ENCODE measurements at places on chromosomes 13 and 19. TPM values are rescaled to one million over a fixed set of nuclear protein-coding genes. Genes with fewer than 3 reads are reported as not detected.

The VSIG10L gene
- 11.3 TPM for total RNA-seq

DNA sequence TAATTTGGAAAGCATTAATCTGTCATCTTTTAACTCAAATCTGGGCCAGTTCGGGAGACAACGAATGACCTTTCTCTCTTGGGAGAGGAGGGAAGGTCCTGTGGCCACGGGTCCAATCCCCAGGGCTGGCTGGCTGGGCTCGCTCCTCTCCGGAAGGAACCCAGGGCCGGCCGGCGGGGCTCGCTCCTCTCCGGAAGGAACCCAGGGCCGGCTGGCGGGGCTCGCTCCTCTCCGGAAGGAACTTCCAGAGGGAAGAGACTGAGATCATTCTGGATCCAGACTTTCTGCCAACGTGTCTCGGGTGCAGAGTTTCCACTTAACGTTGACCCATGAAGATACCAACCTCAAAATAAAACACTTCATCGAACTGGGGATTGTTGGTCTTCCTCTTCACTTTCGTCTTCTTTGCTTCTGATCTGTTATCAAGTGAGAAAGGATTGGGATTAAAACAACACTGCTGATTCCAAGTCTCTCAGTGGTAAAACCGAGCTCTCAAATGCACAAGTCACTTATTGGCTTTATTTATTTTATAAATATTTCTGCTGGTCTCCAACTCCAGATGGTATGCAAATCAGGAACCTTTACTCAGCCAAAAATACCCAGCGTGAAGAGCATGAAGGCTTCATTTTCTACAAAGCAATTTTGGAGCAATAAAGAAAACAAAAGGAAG lies 53.3 kb upstream of the C13orf46 start:
- no peak for DNase-seq

- DNase-seq, result no peak
These were observed 228.5 kb downstream of the ZIC5 start for GRCh38 chr13:99743094-99743493.

The BCKDHA gene
- 26.4 TPM for total RNA-seq

- no peak for DNase-seq
These were observed 14.3 kb downstream of the IER2 start for GRCh38 chr19:13164343-13165161.

GRCh38 chr13:105678072-105678471 lies 857.4 kb downstream of the EFNB2 start:
- DNase-seq, result no peak

DNA sequence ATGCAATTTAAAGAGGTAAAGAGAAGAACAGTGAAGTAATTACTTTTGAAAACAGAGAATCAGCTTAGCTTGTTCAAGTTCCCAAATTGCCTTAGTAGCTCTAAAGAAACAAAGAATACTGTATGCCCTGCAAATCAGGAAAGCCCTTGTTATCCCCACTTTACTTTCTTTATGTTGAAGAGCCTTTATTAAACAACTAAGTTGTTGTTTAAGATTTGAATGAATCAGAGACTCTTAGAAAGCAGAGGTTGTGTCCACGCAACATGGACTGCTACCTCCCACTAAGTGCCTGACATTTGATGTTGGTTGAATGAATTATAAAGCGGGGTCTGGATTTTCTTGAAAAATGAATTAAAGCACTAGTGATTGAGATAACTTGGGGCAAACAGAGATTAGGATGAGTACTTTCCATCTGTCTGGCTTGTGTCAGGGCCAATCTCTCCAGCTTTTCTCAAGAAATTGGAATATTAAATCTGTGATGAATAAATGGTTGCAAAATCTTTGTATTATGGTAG lies 214.7 kb downstream of the POSTN start:
- DNase-seq, result no peak

DNA sequence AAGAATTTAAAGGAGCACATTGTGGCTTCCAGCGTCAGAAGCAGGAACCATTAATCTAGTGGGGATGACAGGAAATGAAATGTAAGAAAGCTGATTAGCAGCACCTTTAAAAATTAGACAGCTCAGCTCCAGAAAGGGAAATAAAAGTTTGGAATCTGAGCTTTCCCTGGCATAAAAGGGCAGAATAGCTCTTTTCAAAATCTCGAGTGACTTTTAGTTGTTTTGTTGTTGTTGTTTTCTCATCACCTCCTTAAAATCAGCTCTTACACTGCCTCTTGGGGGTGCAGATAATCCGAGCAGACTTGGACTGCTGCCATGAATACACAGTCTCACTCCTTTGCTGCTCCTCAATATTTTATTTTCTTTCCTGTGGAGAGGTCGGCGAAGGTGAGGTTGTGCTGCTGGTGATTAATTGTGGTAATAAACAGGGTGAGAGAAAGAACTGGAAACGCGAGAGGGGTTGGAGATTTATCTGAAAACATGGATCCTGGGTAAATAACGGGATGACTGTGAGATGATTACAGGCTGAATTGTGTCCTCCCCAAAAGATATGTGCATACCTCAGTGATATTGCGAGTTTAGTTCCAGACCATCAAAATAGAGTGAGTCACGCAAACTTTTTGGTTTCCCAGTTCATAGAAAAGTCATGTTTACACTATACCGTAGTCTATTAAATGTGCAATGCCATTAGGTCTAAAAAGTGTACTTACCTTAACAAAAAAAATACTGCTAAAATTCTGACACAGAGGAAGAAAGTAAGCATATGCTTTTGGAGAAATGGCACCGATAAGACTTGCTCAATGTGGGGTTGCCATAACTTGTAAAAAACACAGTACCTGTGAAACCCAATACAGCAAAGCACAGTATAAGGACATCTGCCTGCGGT lies 787.7 kb downstream of the UQCRFS1 start:
- no peak for DNase-seq

DNA sequence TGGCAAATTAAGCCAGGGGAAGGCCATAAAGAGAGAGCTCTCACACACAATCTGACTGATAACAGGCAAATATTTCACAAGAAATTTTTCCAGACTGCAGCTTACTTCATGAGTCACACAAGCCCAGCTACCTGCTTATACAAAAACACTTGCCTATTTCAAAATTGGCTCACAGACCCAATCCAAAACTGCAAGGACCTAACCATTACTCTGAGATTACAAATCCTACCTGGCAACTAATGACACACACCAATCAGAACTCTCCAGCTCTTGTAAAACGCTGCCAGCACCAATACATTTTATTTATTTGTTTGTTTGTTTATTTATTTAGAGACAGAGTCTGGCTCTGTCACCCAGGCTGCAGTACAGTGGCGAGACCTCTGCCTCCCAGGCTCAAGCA lies 18.1 kb upstream of the ZFP82 start:
- DNase-seq, result no peak

GRCh38 chr13:21544515-21544914 lies 59.5 kb downstream of the MICU2 start:
- DNase-seq, result no peak

DNA sequence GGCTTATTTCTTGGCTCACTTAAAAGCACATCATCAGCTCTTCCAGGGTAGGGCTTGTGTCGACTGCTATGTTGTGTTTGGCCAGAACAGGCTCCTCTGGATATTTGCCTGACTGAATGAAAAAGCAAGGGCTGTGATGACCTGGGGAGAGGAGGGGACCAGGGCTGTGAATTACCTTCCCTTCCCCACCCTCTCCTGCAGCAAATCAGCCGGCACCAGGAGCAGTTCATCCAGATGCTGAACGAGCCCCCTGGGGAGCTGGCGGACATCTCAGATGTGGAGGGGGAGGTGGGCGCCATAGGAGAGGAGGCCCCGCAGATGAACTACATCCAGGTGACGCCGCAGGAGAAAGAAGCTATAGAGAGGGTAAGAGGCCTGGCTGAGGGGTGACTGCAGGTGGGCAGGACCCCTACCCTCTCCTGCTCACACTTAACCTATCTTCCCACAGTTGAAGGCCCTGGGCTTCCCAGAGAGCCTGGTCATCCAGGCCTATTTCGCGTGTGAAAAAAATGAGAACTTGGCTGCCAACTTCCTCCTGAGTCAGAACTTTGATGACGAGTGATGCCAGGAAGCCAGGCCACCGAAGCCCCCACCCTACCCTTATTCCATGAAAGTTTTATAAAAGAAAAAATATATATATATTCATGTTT lies 4.4 kb downstream of the GADD45GIP1 start:
- DNase-seq, result no peak

The FCAR gene
- total RNA-seq, result not detected

The SLITRK5 gene
- 0.03 TPM for total RNA-seq

- DNase-seq, result no peak
These were observed 473.7 kb downstream of the EFNB2 start for GRCh38 chr13:106061781-106062180.

GRCh38 chr13:98295371-98295770 lies 118.3 kb upstream of the RNF113B start:
- no peak for DNase-seq

GRCh38 chr13:20109037-20109436 lies 51.8 kb downstream of the GJA3 start:
- DNase-seq, result no peak

GRCh38 chr19:45615795-45616703 lies 14.0 kb upstream of the GPR4 start:
- peak; percentile 69 for DNase-seq

- no peak for DNase-seq
These were observed 463 bp upstream of the POMP start for GRCh38 chr13:28658539-28658795.

DNA sequence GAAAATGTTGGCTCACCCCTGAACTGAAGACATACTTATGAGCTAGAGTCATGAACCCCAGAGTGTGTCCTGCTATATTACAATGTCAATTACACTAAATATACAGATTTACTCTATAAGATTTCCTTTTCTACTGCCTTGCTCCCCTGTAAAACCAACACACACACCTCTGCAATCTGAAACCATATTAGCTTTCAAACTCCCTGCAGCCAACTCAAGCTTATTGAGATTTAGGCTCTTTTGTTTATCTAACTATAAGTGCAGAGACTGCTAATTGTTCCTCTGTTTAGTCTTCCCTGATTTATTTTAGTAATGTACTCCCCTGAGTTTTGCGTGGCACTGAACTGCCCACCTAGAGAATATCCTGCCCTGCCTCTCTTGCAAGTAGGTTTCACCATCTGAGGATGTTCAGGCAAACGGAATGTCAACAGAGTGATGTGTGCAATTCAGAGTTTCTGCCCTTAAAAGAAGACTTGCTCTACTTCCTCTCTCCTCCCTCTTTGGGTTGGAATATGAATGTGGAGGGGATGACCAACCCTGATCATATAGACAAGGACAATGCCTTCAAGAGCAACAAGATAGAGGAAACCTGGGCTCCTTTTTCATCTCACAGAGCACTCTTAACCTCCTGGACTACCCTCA lies 22.3 kb downstream of the FAM216B start:
- DNase-seq, result no peak

DNA sequence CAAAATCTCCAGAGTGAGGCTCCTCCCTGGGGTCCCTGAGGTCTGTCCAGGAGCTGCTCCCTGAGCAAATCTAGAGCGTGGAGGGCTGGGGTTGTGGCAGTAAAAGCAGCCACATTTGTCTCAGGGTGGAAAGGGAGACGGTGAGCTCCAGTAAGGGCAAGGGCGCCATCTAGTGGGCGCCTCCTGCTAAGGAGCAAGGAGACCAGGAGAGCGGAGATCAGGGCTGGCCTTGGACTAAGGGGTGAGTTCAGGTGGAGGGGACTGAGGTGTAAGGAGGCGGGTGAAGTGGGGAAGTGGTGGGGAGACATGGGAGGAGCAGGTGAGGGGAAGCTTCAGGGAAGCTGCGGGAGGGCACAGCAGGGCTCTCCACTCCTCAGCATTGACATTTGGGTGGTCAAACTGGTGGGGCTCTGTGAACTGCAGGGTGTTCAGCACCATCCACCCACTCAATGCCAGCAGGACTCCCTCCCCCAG lies 5.3 kb upstream of the CEACAM21 start:
- DNase-seq, result peak; percentile 80

GRCh38 chr19:1151037-1151724 lies 22.9 kb downstream of the SBNO2 start:
- DNase-seq, result no peak

DNA sequence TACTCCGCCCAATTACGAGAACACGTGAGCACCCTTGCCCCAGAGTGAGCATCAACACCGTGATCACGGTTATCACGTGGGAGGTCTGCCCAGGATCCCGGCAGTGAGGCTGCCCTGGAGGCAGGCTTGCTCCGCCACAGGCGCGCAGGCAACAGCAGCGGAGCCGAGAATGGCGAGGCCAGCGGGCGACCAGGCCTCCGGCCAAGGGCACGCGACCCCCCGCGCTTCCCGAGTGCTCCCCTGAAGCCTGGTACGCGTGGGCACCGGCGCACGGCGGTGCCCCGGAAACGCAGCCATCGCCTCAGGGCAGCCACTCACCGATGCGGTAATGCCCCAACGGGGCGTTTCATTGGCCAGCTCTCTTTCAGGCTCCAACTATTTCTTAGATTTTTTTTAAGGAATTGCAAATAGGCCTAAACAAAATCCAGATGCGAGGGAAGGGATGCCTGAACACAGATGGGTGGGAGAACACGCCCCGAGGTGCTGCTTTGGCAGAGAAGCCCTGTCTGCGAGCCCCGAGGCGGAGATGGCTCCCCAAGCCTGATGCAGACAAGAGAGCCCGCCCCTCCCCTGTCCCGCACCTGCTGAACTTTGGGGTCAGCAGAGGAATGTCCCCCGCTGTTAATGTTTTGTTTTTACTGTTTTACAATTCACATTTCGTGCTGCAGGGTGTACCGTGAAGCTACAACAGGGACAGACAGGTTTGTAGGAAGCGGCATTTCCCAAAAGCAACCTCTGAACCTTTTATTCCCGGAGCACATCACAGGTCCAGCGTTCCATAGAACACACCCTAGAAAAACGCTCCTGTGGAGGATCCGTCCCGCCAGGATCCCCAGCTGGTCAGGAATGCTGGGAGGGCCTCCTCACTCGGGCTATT lies 132.7 kb downstream of the ZDHHC20 start:
- peak; percentile 31 for DNase-seq

DNA sequence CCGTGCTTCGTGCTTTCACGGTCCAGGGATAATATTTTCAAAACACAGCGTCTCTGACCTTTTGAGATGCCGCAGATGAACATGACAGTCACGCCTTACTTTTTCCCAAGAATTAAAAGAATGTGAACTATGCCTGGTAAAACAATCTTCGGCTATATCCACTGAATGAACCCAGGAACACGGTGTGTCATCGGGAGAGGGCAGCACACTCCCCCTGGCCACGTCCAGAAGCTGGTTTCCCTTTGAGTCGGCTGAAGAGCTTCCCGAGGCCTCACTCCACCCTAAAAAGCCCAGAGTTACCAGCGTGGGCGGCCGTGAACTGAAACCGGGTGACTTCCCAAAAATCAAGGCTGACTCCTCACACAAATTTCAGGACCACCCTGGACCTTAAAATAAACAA lies 22.9 kb upstream of the SHISA2 start:
- DNase-seq, result no peak

DNA sequence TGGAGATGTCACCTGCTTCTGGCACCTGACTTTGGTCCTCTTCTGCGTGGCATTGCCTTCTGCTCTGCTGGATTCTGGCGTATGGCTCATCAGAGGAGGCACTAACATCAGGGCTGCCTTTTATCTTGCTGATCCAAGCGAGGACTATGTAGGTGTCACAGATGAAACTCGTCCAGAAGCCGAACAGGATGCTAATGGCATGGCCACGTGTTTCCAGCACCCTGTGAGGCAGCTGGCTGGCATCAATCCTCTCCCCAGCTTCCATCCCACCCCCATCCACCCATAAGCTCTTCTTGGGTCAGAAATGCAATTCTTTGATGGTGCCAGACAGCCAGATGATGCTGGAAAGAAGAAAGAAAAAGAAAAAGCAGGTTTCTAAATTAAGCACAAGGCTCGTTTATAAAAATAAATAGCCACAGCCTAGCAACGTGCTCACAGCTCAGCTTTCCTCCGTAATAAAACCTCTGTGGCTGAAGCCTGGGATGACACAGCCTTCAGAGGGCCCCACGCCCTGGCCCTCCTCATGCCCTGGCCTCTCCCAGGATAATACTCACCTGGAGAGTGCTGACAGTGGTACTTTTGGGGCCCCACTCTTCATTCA lies 212.9 kb upstream of the SERP2 start:
- no peak for DNase-seq

All from mucosa of gallbladder (tissue), 1 donor.